ENCODE measurements at places on chromosomes 11 and 22.

GRCh38 chr22:47166446-47167016 lies 404.1 kb downstream of the TBC1D22A start:
- no peak overlapping the region for H3K27ac ChIP-seq
- no peak overlapping the region for H3K4me3 ChIP-seq
- no peak for DNase-seq
- H3K27me3 ChIP-seq: no peaks in the 10 kb centered on the region
- H3K36me3 ChIP-seq: no peaks in the 10 kb centered on the region
- H3K4me1 ChIP-seq: no peaks in the 10 kb centered on the region

DNA sequence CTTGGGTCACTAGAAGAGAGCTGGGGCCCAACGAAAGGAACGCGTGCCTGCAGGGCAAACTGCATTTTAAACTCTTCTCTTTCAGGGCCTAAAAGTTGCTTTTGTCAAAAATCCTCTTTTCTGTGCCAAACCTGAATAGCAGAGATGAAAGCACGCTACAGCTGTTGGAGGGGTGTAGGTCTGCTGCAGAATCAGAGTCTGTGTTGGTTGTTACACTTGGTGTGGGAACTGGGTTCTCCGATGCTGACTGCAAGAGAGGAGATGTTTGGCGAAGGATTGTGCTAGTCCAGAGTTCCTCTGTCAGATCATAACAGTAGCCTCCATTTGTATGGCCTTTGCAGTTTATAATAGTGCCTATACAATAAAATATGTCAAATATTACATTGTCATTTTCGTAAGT lies 41.8 kb downstream of the BARX2 start:
- no peak overlapping the region for H3K27ac ChIP-seq
- no peaks in the 10 kb centered on the region for H3K36me3 ChIP-seq
- H3K4me3 ChIP-seq: no peak overlapping the region
- H3K4me1 ChIP-seq: no peaks in the 10 kb centered on the region

GRCh38 chr11:60119710-60120109 lies 31.2 kb downstream of the MS4A2 start:
- H3K27ac ChIP-seq: no peak overlapping the region
- DNase-seq: no peak
- no peaks in the 10 kb centered on the region for H3K27me3 ChIP-seq
- H3K4me3 ChIP-seq: no peak overlapping the region
- peaks cover 8% of the 10 kb centered on the region for H3K4me1 ChIP-seq
- no peaks in the 10 kb centered on the region for H3K36me3 ChIP-seq

DNA sequence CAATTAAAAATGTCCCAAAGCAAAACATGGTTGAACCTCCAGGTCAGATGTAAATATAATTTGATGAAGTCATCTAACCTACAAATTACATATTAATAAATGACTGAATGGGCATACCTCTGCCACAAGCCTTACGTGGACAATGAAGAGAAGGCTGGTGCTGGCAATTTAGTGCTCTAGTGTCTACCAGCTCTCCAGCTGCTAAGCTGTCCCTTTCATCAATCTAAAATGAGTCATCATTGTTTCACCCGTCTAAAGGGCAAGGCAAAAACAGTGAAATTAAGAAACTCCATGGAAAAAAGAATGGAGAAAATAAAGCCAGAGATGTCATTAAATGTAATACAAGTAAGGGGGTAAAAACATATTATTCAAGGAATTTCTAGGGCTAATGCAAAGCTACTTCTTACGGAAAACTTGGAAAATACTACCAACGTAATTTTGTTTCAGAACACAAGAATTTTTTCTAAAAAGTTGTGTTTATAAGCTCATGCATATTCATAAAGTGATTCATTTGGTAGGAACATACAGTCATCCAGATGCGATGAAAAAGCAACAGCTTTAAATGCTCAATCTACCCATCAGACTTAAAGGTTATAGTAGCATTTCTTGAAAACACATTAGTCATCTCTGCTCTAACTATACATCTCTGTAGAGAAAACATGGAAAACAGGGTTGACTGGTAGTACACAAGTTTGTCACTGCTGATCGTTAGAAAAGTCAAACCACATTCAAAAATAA lies 71.5 kb downstream of the SIK3 start:
- no peaks in the 10 kb centered on the region for H3K27me3 ChIP-seq
- H3K4me3 ChIP-seq: no peak overlapping the region
- DNase-seq: no peak
- peaks cover 7% of the 10 kb centered on the region for H3K4me1 ChIP-seq
- no peak overlapping the region for H3K27ac ChIP-seq

- no peaks in the 10 kb centered on the region for H3K36me3 ChIP-seq
- H3K27ac ChIP-seq: no peak overlapping the region
- H3K4me1 ChIP-seq: no peaks in the 10 kb centered on the region
- H3K27me3 ChIP-seq: peaks cover 19% of the 10 kb centered on the region
- no peak for DNase-seq
Observed at GRCh38 chr11:405954-406795, 8.6 kb downstream of the SIGIRR start.

GRCh38 chr11:129117595-129118350 lies 74.4 kb downstream of the ARHGAP32 start:
- H3K27ac ChIP-seq: no peak overlapping the region
- DNase-seq: peak; percentile 72
- H3K36me3 ChIP-seq: no peaks in the 10 kb centered on the region
- H3K27me3 ChIP-seq: no peaks in the 10 kb centered on the region

DNA sequence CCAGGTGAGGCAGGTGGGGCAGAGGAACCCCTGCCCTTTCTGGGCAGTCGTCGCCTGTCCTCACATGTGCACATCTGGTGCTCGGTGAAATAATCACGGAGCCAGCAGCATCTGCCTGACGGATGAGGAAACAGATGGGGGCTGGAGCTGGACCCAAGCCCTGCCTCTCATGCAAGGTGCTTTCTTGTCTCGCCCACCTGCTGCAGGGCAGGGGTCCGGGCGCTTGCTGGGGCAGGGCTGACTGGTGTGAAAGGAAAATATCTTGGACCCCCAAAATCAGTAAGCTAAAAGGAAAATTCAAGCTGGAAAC lies 3.3 kb downstream of the ALDH3B2 start:
- H3K4me3 ChIP-seq: no peak overlapping the region
- no peaks in the 10 kb centered on the region for H3K36me3 ChIP-seq
- no peaks in the 10 kb centered on the region for H3K4me1 ChIP-seq
- H3K27me3 ChIP-seq: no peaks in the 10 kb centered on the region

DNA sequence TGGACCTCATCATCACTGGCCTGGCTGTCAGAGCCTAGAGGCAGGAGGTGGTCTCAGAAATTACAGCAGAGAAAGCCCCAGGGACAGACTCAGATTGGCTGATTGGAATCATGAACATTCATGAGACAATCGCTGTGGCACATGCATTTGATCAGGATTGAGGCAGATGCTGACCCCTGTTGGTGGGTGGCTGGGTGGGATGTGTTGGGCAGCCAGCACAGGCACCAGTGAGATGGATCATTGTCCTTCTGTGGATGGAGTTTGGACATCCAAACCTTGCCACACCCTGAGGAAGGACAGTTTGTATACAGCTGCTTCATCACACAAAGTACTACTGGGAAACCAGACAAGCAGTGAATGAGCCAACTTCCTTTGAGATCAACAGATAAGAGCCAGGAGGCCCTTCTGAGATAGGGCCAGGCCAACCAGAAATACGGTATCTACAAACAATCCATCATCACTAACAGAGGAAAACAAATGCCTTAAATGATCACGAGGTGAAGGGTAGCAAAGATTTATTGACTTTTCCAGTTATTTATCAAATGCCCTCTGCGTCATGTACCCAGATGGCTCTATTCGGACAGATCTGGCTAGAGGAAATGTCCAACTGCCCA lies 17.3 kb downstream of the COMMD9 start:
- H3K4me1 ChIP-seq: peaks cover 9% of the 10 kb centered on the region
- H3K27me3 ChIP-seq: no peaks in the 10 kb centered on the region
- no peak overlapping the region for H3K27ac ChIP-seq
- DNase-seq: no peak
- no peak overlapping the region for H3K4me3 ChIP-seq
- no peaks in the 10 kb centered on the region for H3K36me3 ChIP-seq

All from neural progenitor cell (in vitro differentiated cells).